ENCODE measurements at places on chromosomes 2 and 18. TPM values are rescaled to one million over a fixed set of nuclear protein-coding genes. Genes with fewer than 3 reads are reported as not detected.

The TNS1 gene
- total RNA-seq: 1.8 TPM

The FZD7 gene
- 0.55 TPM for total RNA-seq

The CCDC68 gene
- not detected for total RNA-seq

The PLCD4 gene
- total RNA-seq: not detected

The MROH2A gene
- total RNA-seq: not detected

The RAX gene
- total RNA-seq: not detected

The ANKRD39 gene
- 30.9 TPM for total RNA-seq

The EDAR gene
- 0.16 TPM for total RNA-seq

DNA sequence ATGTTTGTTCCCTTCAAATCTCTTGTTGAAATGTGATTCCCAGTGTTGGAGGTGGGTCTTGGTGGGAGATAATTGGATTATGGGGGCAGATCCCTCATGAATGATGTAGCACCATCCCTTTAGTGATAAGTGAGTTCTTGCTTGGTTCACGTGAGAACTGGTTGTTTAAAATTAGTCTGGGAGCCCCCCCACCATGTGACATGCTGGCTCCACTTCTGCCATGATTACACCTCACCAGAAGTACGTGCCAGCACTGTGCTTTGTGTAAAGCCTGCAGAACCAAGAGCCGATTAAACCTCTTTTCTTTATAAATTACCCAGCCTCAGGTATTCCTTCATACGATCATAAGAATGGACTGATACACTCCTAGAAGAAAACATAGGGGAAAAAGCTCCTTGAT lies 10.1 kb downstream of the ABI2 start:
- no peak overlapping the region for H3K27ac ChIP-seq
- H3K36me3 ChIP-seq: no peaks in the 10 kb centered on the region
- DNase-seq: no peak
- H3K4me3 ChIP-seq: no peak overlapping the region
- no peaks in the 10 kb centered on the region for H3K4me1 ChIP-seq

DNA sequence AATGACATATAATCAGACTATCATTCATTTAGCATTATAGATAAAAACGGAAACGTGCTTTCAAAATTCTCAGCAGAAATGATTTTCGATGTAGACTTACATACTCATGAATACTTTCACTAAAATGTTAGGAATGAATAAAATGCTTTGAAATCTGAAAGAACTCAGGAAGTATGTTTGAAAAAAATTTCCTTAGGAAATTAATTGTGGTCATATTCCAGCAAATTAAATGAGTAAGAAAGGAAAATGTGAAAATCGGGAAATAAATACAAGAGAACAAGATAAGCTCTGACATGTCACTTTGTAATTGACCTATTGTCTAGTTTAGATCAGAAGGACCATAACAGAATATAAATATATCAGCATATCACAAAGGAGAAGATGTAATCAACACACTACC lies 981.0 kb upstream of the CDH2 start:
- no peaks in the 10 kb centered on the region for H3K36me3 ChIP-seq
- no peak overlapping the region for H3K4me3 ChIP-seq
- no peak overlapping the region for H3K27ac ChIP-seq
- H3K27me3 ChIP-seq: no peaks in the 10 kb centered on the region
- no peak for DNase-seq

DNA sequence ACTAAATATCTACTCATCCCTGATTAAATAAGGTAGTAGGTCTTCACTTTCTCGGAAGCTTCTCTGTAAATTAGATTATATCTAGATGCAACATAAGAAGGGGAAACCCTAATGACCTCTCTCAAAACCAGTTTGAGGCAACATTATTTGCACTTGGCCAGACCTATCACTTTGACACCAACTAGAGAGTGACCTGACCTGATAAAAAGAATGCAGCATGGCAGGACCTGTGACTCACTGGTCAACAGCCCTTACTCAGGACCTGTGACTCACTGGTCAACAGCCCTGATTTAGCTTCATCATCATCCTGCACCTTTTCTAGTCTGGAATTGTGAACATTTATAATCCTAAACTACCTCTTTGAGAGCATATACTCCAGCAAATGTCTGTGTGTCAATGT lies 1957.7 kb upstream of the CELF4 start:
- H3K27ac ChIP-seq: no peak overlapping the region
- H3K27me3 ChIP-seq: no peaks in the 10 kb centered on the region
- DNase-seq: no peak
- H3K36me3 ChIP-seq: no peaks in the 10 kb centered on the region
- H3K4me1 ChIP-seq: no peaks in the 10 kb centered on the region

- no peaks in the 10 kb centered on the region for H3K4me1 ChIP-seq
- H3K27me3 ChIP-seq: no peaks in the 10 kb centered on the region
- DNase-seq: no peak
- H3K36me3 ChIP-seq: no peaks in the 10 kb centered on the region
- H3K27ac ChIP-seq: no peak overlapping the region
These were observed 24.4 kb downstream of the ZNF892 start for GRCh38 chr2:95231723-95232122.

- no peaks in the 10 kb centered on the region for H3K27me3 ChIP-seq
- DNase-seq: no peak
- peaks cover 43% of the 10 kb centered on the region for H3K4me1 ChIP-seq
- H3K27ac ChIP-seq: peak overlapping the region; percentile 96
- peak overlapping the region; percentile 96 for H3K4me3 ChIP-seq
- H3K36me3 ChIP-seq: peaks cover 10% of the 10 kb centered on the region
These were observed 559 bp downstream of the MYL12A start for GRCh38 chr18:3248062-3248657.

- DNase-seq: no peak
- no peak overlapping the region for H3K27ac ChIP-seq
These were observed 15.1 kb downstream of the CLIP4 start for GRCh38 chr2:29130295-29130694.

- no peak for DNase-seq
- no peaks in the 10 kb centered on the region for H3K27me3 ChIP-seq
- no peak overlapping the region for H3K27ac ChIP-seq
- H3K36me3 ChIP-seq: no peaks in the 10 kb centered on the region
- no peak overlapping the region for H3K4me3 ChIP-seq
- H3K4me1 ChIP-seq: peaks cover 18% of the 10 kb centered on the region
These were observed 25.4 kb upstream of the NRP2 start for GRCh38 chr2:205656941-205657340.

- no peaks in the 10 kb centered on the region for H3K4me1 ChIP-seq
These were observed 36.7 kb upstream of the GPC1 start for GRCh38 chr2:240398661-240399267.

- H3K4me1 ChIP-seq: no peaks in the 10 kb centered on the region
- DNase-seq: no peak
- no peak overlapping the region for H3K27ac ChIP-seq
- H3K36me3 ChIP-seq: no peaks in the 10 kb centered on the region
- no peaks in the 10 kb centered on the region for H3K27me3 ChIP-seq
- no peak overlapping the region for H3K4me3 ChIP-seq
These were observed 105.0 kb upstream of the ALK start for GRCh38 chr2:30026091-30027055.

- H3K36me3 ChIP-seq: no peaks in the 10 kb centered on the region
- H3K4me1 ChIP-seq: peaks cover 29% of the 10 kb centered on the region
- no peak overlapping the region for H3K27ac ChIP-seq
- no peak for DNase-seq
- no peaks in the 10 kb centered on the region for H3K27me3 ChIP-seq
These were observed 303.8 kb upstream of the TRIB2 start for GRCh38 chr2:12412898-12413305.

GRCh38 chr18:78692105-78692504 lies 287.5 kb upstream of the SALL3 start:
- no peak for DNase-seq
- no peaks in the 10 kb centered on the region for H3K36me3 ChIP-seq
- no peaks in the 10 kb centered on the region for H3K4me1 ChIP-seq
- no peak overlapping the region for H3K4me3 ChIP-seq
- no peaks in the 10 kb centered on the region for H3K27me3 ChIP-seq

All from CD8-positive, alpha-beta memory T cell (primary cell).